NCI-H2081 (cell line): ENCODE measurements at places on chromosomes 4 and X.

- no peak for DNase-seq
Measured at GRCh38 chrX:105658136-105658535, 164.2 kb upstream of the NRK start.

DNA sequence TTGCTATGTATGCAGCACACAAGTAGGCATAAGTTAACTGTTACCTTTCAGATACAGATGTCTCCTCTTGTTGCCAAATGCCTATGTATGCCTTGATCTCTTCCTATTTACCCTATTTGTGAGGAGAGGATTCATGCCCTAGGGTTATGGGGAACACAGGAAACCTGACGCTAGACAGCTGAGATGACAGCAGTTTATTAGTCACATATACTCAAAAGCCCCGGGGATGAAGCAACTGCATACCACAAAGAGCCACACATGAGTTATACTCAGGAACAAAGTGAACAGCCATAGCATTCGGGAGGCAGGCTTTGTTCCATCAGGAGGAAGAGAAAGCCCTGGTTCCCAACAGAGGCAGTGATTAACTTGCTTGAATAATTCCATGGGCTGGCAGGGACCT, 1011.7 kb upstream of the PCDH7 start:
- DNase-seq = no peak

GRCh38 chr4:65311120-65311519, 359.2 kb downstream of the EPHA5 start:
- DNase-seq = no peak

GRCh38 chrX:39705290-39705689, 392.5 kb downstream of the BCOR start:
- DNase-seq = peak; percentile 41

- DNase-seq = no peak
Measured at GRCh38 chr4:158588285-158588684, 66.6 kb downstream of the RXFP1 start.

- no peak for DNase-seq
Measured at GRCh38 chr4:180423712-180424057, 1819.5 kb upstream of the TENM3 start.

DNA sequence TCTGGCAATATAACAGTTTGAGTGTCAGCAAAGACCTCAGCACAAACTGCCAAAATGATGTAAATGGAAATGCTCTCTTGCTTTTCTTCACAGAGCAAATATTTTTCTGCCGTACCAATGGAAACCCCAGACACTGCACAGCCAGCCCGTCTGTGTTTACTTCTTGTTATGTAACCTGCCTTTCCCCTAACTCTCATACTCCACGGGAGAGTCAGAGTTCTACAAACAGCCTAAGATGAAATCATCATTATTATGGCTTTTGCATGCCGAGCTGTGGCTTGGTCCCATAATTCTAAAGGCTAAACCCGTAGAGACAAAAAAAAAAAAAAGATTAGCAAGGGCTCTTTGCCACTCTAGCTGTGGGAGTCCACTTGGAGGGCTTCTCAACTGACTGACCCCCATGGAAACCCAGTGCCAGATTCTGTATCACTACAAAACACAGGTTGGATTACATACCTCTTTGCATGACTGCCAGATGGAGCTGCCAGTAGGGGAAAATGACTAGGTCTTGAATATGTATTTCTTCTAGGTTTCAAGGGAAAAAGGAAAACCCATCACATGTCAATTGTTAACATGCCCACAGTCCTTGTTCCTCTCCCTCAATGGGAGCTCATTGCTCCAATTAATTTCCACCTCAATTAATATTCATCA, 197.2 kb upstream of the CNKSR2 start:
- DNase-seq = peak; percentile 34

GRCh38 chrX:151167791-151168345, 8.5 kb upstream of the GPR50 start:
- DNase-seq = no peak

DNA sequence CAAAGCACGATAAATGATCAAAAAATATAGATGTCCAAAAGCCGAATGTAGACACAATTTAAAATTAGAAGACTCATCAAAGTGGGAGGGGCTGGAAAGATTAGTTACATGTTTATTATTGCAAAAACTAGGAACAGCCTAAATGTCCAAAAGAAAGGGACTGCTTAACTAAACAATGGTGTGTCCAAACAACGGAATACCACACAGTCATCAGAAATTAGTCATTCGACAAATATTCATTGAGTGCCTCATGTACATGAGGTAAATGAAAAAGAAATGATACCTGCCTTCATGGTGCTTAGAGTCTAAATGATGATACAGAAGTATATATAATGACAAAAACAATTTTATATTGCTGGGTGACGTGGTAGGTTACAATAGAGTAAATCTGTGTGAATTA, 139.7 kb downstream of the MAML3 start:
- DNase-seq = no peak

GRCh38 chr4:152009031-152009670, 248.3 kb upstream of the GATB start:
- DNase-seq = no peak
